ENCODE measurements at places on chromosomes 12 and 14. TPM values are rescaled to one million over a fixed set of nuclear protein-coding genes. Genes with fewer than 3 reads are reported as not detected.

KSR2 gene
- 0.16 TPM for total RNA-seq

AQP2 gene
- not detected for total RNA-seq

HOXC5 gene
- not detected for total RNA-seq

AP5M1 gene
- total RNA-seq: 32.7 TPM

CABP1 gene
- 0.90 TPM for total RNA-seq

PYGL gene
- total RNA-seq: 0.67 TPM

ACSM4 gene
- total RNA-seq: not detected

ESRRB gene
- 0.14 TPM for total RNA-seq

DNA sequence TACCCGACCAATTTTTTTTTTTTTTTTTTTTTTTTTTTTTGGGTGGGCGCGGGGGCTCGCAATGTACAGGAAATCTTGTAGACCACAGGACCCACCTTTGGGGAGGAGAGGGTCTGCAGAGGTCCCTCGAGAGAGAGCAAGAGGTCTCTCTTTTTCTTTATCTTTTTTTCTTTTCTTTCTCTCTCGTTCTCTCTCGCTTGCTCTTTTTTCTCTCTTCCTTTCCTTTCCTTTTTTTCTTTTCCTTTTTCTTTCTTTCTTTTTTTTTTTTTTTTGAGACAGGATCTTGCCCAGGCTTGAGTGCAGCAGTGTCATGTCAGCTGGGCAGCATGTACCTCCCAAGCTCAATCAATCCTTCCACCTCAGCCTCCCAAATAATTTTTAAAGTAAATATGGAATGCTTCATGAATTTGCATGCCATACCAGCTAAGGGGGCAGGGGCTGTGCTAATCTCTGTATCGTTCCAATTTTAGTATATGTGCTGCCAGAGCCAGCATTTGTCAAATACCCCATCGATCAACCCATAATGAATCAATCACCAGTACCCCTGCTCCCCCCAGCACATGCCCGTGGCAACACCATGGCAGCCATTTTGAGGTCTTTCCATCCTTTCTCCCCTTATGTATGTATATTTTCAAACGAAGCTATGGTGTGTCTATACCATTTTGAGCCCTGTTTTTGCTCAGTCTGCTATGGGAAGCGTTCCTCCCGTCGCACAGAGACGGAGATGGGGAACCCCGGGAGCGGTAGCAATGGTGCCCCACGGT is 9.3 kb downstream of the PAPLN start:
- DNase-seq: no peak
- peaks cover 10% of the 10 kb centered on the region for H3K4me1 ChIP-seq
- peak overlapping the region; percentile 53 for H3K4me3 ChIP-seq
- no peaks in the 10 kb centered on the region for H3K36me3 ChIP-seq

DNA sequence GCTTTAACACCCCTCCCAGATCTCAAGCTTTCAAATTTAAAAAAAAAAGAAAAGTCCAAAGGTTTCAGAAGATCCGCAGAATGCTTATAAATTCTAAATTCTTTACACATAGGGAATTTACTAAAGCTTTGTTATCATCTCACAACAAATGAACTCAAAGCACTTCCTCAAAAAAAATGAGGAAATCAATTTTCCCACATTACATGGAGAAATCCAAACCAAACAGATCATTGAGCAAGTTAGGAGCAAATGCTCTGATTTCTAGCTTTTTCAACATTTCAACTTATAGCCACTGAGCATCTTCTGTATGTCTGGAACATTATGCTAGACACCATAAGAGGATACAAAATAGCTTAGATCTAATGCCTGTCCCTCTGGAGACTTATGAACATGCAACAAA is 161.0 kb downstream of the CEP128 start:
- no peak for DNase-seq
- H3K36me3 ChIP-seq: peaks cover 13% of the 10 kb centered on the region
- no peak overlapping the region for H3K4me3 ChIP-seq
- H3K27me3 ChIP-seq: no peaks in the 10 kb centered on the region
- H3K27ac ChIP-seq: no peak overlapping the region

GRCh38 chr14:36192530-36192929 is 16.0 kb upstream of the PTCSC3 start:
- H3K4me1 ChIP-seq: no peaks in the 10 kb centered on the region
- no peak overlapping the region for H3K4me3 ChIP-seq
- H3K27me3 ChIP-seq: peaks cover 3% of the 10 kb centered on the region

DNA sequence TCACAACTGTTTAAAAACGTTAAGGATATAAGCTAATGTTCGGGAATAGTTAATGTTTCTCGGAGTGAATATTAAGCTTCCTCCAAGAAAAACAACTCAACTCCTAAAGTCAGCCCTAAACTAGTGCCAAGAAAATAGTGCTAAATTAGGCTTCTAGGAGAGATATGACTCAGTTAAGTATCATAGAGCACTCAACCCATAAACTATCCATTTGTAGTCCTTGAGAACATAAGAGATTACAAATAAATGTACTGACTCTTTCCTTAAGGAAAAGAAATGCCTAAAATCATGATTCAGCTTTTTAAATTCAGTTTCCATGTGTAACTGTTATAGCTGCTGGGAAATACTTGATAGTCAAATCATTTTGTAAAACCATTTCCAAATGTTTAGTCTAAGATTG is 117.1 kb downstream of the HMGA2 start:
- no peaks in the 10 kb centered on the region for H3K4me1 ChIP-seq
- DNase-seq: no peak
- H3K27ac ChIP-seq: no peak overlapping the region
- H3K27me3 ChIP-seq: peaks cover 11% of the 10 kb centered on the region

DNA sequence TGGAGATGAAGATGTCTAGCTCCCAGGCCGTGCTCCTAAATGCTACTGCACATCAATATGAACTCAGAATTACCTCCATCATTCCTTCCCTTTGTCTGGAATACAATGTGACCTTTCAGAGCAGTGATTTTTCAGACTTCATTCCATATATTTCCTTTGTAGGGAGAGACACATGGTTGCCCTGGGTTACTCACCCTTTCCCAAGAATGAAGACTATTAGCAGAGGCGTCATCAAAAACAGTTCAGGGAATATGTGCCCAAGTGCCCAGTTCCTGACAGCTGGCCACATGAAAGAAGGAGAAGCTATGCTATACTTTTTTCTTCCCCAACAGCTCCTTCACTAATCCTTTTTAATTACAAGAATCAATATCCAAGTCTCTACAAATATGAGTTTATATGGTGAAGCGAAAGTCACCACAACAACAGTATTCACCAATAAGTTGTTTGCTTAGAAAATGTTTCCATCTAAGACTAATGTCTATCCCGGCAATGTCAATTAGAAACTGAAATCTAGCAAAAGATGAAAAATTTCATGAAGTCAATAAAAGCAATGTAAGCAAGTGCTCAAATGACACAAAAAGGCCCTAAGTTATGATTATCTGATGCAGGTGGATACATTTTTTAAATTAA is 17.8 kb downstream of the NELL2 start:
- DNase-seq: no peak
- H3K27ac ChIP-seq: peak overlapping the region; percentile 56
- peaks cover 20% of the 10 kb centered on the region for H3K36me3 ChIP-seq
- no peaks in the 10 kb centered on the region for H3K27me3 ChIP-seq
- H3K4me3 ChIP-seq: no peak overlapping the region
- peaks cover 81% of the 10 kb centered on the region for H3K4me1 ChIP-seq

DNA sequence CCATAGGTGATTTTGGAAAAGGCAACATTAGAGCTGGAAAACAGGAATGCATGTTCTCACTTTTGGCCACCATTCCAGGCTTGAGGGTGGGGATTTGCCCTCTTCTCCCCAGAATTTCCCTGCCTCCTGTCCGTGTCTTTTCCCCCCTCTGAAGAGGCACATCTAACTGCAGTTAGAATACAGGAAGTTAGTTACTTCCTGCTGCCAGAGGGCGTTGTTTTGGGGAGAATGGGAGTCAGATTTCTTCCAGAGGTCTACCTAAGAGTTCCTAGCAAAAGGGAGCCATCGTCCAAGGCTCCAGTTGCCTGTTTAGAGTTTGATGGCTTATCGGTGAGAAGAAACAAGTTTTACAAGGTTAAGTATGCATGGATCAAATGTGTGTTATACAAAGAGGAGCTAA is 112.8 kb upstream of the IGF1 start:
- H3K4me3 ChIP-seq: no peak overlapping the region
- no peaks in the 10 kb centered on the region for H3K36me3 ChIP-seq
- H3K27me3 ChIP-seq: no peaks in the 10 kb centered on the region
- no peak for DNase-seq

DNA sequence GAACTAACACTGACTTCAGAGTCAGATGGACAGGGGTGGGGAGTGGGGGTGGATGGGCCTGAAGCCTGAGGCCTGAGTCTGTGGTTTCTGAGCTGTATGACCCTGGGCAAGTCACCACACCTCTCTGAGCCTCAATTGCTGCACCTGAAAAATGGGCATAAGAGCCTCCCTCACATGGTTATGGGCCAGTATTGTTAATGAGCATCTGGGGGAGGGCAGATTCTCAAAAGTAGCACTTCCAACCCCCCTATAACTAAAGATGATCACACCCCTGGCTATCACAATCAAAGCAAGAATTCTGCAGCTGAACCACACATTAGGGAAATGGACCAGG is 168.6 kb downstream of the RBM19 start:
- no peak overlapping the region for H3K27ac ChIP-seq
- H3K4me1 ChIP-seq: no peaks in the 10 kb centered on the region
- H3K27me3 ChIP-seq: no peaks in the 10 kb centered on the region
- DNase-seq: no peak
- H3K4me3 ChIP-seq: no peak overlapping the region
- no peaks in the 10 kb centered on the region for H3K36me3 ChIP-seq

DNA sequence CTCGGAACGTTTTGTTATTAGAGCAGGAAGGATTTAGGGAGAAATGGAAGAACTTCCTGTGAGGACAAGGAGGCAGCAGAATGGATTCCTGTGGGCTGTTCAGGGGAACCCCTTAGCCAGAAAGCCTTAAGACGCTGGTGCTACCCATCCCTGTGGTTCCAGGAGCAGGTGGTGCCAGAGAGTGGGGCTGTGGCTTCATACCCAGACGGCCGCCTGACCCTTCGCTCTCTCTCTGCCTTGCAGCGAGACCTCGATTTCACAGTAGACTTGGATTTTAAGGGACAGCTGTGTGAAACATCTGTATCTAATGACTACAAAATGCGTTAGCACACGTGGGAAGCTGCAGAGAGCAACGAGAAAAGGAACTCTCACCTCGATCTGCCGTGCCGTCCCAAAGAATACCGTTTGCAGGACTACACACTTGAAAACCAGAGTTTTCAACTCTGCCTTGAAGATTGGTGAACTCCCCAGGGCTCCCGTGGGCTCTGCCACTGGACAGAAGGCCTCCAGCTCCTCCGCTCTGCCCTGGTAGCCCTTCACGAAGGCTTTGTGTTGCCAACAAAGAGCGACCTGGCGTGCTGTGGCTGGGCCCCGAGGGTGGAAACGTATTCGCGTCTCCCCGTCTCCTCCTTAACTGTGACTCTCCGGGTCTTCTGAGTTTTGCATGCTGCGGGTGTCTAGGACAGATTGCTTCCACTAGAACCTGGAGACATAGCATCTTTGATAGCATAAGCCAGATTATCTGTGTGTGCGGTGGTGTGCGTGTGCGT is 102.0 kb downstream of the PRMT8 start:
- DNase-seq: no peak
- no peak overlapping the region for H3K4me3 ChIP-seq
- no peaks in the 10 kb centered on the region for H3K36me3 ChIP-seq
- peaks cover 5% of the 10 kb centered on the region for H3K27me3 ChIP-seq
- no peaks in the 10 kb centered on the region for H3K4me1 ChIP-seq
- H3K27ac ChIP-seq: no peak overlapping the region

DNA sequence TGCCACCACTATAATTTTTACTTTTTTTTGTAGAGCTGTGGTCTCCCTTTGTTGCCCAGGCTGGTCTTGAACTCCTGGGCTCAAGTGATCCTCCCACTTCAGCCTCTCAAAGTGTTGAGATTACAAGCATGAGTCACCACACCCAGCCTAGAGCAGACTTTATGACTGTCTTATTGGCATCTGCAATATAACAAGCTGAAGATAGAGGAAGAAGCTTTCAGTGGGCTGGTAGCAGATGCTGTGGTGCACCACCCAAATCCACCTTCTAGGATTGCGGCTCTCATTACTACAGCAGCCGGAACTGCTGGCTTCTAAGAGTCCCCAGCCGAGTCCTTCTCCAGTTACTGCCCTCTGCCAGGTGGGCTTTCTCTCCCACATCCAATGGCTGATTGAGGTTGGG is 7.6 kb upstream of the STK38L start:
- H3K36me3 ChIP-seq: no peaks in the 10 kb centered on the region
- no peak overlapping the region for H3K4me3 ChIP-seq
- peak; percentile 51 for DNase-seq
- no peak overlapping the region for H3K27ac ChIP-seq
- peaks cover 4% of the 10 kb centered on the region for H3K27me3 ChIP-seq
- H3K4me1 ChIP-seq: peaks cover 36% of the 10 kb centered on the region

GRCh38 chr14:76589246-76589645 is 172.0 kb upstream of the VASH1 start:
- no peaks in the 10 kb centered on the region for H3K36me3 ChIP-seq
- no peak overlapping the region for H3K27ac ChIP-seq
- no peak for DNase-seq
- no peak overlapping the region for H3K4me3 ChIP-seq
- peaks cover 2% of the 10 kb centered on the region for H3K27me3 ChIP-seq
- no peaks in the 10 kb centered on the region for H3K4me1 ChIP-seq

DNA sequence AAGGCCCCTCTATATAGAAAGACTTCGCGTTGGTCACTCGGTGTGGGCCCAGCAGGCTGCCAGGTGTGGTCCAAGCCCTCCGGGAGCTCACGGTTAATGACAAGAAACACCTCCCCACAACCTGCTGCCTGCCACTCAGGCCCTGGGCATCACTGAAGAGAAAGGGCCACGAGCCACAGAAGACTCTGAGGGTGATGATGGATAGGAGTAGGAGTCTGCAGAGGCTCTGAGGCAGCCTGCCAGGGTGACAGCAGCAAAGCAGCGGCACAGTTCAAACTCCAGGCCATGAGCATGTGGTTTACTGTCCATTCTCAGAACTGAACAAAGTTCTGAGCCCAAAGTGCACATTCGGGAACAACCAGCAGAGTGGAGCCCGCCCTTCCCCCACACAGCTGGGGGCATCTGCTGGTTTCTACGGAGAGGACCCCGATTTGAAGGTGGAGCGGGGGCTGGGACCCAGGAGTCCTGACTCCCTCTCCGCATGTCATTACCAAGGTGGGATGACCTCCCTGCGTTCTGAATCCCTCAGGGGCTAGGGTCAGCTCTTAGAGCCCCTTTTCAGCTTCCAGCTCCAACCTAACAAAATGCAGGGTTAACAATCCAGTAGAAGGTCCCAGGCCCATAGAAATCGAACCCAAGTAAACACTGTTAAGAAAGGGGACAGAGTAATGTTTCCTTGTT is 65.8 kb downstream of the VWF start:
- no peaks in the 10 kb centered on the region for H3K36me3 ChIP-seq
- no peaks in the 10 kb centered on the region for H3K4me1 ChIP-seq
- no peak for DNase-seq
- no peak overlapping the region for H3K4me3 ChIP-seq

GRCh38 chr14:41360126-41360525 is 246.6 kb upstream of the LRFN5 start:
- H3K36me3 ChIP-seq: no peaks in the 10 kb centered on the region
- no peak overlapping the region for H3K4me3 ChIP-seq
- no peak for DNase-seq
- H3K4me1 ChIP-seq: no peaks in the 10 kb centered on the region

- H3K36me3 ChIP-seq: peaks cover 10% of the 10 kb centered on the region
- no peak overlapping the region for H3K4me3 ChIP-seq
- H3K27me3 ChIP-seq: no peaks in the 10 kb centered on the region
- peaks cover 2% of the 10 kb centered on the region for H3K4me1 ChIP-seq
- no peak overlapping the region for H3K27ac ChIP-seq
Measured at GRCh38 chr12:1773937-1774655, 46.3 kb upstream of the LRTM2 start.

Measured in activated CD4-positive, alpha-beta T cell treated with anti-CD3 and anti-CD28 coated beads for 36 hours (primary cell).